Tibial nerve (tissue), 4 donors: ENCODE measurements at places on chromosomes 1 and 21. TPM values are rescaled to one million over a fixed set of nuclear protein-coding genes. Genes with fewer than 3 reads are reported as not detected.

The RER1 gene
- 56.4 TPM for total RNA-seq

The NDC1 gene
- total RNA-seq: 13.5 TPM

The APOBEC4 gene
- not detected for total RNA-seq

The UBL4B gene
- total RNA-seq: not detected

The KCNQ4 gene
- total RNA-seq: 1.4 TPM
